Left ventricle myocardium inferior (tissue), 1 donor: ENCODE measurements at places on chromosomes 7 and 10. TPM values are rescaled to one million over a fixed set of nuclear protein-coding genes. Genes with fewer than 3 reads are reported as not detected.

KCNH2 gene
- total RNA-seq, result 94.1 TPM

SPDYE9 gene
- total RNA-seq, result not detected

DNA sequence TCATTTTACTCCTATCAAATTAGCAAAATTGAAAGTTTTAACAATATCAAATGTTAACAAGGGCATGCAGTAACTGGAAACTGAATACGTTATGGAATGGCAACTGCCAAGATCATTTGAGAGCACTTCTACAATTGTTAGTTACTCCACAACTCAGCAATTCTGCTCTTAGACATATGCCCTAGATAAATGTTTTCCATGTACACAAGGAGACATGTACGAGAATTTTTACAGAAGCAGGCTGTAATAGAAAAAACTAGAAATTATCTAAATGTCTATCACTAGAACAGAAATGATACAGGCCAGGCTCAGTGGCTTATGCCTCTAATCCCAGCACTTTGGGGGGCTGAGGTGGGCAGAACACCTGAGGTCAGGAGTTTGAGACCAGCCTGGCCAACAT lies 7.0 kb downstream of the PSAP start:
- no peak for DNase-seq

DNA sequence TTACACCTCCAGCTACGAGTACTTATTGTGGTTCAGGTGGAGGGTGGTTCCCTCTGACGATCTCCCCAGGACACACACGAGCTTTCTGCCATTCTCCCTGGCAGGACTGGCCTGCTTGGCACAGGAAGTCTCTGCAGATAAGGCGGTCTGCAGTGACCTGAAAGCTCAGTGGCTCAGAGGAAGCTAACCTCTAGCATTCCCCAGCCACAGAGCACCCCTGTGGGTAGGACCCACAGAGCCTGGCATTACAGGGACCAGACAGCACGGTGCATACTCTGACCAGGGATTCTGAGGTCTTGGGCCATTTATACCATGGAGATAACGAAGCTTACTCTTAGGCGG lies 1.9 kb upstream of the GPR146 start:
- DNase-seq, result no peak

GRCh38 chr7:158633055-158633956 lies 45.7 kb upstream of the PTPRN2 start:
- no peak for DNase-seq

DNA sequence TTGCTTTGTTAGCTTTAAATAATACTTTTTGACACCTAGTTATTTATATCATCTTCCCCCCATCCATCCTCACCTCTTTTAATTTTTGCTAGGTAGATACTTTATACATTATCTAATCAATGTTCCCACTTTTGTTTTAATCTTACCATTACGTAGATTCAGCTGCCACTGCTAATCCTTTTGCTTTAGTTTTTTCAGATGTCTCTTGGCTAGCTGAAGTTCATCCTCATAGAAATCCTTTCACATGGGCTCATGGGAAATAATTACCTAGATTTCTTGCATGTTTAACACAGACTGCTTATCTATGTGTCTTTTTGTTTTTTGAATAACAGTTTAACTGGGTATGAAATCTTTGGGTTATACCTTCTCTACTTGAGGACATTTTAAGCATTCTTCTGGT lies 60.1 kb downstream of the ZNRF2 start:
- DNase-seq, result no peak

DNA sequence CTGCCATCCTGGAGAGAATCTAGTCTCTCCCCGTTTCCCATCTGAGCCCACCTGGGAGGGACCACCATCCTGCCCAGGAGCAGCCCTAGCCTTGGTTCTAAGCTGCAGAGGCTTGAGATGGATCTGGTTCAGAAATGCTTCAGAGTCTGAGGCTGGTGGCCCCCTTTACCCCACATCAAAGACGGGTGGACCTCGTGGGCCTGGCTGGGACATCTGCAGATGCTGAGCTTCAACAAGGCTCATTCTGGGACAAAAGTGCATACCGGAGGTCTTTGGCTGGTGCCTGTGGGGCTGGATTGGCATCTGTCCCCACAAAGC lies 4.9 kb upstream of the IRF5 start:
- DNase-seq, result no peak

DNA sequence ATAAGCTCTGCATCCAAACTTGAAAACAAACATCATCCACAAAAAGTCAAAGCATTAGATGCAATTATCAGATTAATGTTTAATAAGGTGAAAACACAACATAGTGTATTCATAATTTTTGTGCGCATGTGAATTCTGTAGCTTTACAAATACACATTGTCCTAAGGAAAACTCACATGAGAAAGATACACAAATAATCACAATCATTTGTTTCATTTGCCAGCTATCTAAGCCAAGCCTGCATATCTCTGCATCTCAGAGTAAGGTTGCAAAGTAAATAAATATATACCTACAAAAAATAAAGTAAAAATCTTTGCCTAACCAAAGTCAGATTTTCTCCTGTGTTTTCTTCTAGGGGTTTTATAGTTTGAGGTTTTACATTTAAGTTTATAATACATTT lies 57.4 kb downstream of the ADCY1 start:
- no peak for DNase-seq

- DNase-seq, result no peak
Measured at GRCh38 chr7:143331179-143331801, 15.4 kb downstream of the CLCN1 start.

DNA sequence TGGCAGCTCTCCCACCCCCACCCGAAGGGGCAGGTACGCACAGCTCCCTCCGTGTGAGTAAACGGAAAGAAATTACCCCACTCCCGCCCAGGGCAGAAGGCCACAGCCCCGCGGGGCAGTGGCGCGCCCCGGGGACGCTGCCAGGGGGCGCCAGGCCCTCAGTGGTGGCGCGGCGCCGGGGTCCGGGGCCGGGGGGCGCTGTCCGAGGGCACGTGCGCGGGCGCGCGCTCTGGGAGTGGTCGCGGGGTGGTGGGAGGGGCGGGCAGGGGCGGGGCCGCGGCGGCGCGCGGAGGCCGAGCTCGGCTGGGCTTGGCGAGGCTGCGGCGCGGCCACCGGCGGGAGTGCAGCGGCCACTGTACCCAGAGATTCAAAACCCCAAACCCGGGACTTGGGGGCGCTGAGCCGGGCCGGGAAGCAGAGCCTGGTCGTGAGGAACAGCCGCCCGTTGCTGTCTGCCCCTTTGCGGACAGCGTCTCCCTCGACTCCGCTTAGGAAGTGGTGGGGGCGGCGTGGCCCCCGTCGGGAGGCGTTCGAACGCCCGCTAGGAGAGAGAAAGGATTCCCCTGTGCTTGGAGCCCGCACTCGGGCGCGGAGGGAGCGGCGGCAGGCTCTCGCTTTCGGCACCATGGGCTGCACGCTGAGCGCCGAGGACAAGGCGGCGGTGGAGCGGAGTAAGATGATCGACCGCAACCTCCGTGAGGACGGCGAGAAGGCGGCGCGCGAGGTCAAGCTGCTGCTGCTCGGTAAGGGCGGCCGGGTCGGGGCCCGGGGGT lies at the start of gene GNAI1:
TSS of gene GNAI1 (plus strand) at position 296 of the 773 bp plus-strand sequence. CDS start at position 626, 330 bp downstream.
- DNase-seq, result peak; percentile 64
